H4 (cell line): ENCODE measurements at places on chromosomes 11 and 22.

DNA sequence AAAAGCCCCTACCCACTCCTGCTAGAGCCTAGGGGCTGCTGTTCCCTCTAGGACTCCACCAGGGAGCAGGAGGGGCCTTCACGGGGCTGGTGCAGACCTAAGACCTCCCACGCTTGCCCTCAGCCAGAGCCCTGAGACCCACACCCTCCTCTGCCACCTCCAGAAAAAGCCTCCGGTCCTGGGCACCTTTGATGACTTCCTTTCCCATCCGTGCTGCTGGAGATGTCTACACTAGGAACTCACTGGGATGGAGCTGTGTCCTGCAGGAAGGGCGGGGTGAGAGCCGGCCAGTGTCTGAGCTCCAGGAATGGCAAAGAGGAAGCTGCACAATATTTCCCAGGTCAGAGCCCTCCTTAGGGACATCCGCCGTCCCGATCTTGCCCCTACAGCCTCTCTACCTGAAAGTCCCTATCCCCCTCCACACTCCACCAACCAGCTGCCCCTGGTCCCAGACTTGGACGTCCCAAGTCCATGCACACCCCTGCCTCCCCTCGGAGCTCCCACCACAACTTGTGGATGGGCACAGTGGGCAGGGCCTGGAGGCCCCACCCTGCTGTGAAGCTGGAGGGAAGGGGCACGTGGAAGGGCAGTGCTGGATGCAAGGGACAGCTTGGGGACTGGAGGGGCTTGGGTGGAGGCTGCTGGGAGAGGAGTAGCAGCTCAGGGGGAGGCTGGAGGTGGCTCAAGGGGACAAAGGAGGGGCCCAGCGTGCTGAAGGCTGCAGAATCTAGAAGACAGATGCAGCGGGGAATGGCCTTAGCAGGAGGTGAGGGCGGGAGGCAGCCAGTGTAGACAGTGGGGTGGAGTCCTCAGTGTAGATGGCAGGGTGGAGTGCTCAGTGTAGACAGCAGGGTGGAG, 13.5 kb upstream of the LRP5 start:
- no peak for DNase-seq

DNA sequence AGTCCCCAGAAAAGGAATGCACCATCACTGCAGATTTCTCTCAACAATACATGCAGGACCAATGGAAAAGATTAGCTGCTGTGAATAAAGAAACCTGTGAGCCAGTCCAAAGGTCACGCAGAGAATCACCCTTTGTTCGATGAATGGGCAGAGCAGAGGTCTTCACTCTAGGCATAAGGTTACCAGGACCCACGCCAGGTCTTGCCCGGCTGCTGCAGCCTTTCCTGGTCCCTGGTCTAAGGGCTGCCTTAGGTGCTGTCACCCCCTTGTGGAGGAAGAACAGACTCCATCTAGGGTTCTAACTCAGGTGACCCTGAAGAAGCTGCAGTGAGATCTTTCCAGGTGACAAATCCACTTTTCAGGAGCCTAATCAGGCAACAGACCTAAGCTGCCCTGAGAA, 29.0 kb upstream of the NAP1L4 start:
- DNase-seq, result peak; percentile 42

GRCh38 chr11:36953976-36954375, 355.9 kb upstream of the RAG2 start:
- DNase-seq, result no peak

DNA sequence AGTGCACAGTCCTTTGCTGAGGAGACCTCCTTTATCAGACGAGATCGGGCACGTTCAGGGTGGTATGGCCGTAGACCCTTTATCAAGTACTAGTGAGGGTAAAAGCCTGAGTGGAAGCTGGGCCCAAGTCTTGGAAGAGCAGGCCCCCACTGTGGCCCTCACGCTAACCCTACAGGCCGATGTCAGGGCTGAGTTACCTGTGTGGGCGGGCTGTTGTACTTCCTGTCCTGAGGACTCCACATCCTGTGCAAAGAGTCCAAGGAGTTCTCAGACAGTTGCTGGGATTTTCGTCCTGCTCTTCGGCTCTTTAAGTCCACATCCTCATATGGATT, 34.9 kb downstream of the RPL27A start:
- DNase-seq, result no peak

- DNase-seq, result peak; percentile 38
These were observed 15.4 kb downstream of the FAM181B start for GRCh38 chr11:82718307-82718706.

- no peak for DNase-seq
These were observed 5.7 kb upstream of the BTBD10 start for GRCh38 chr11:13468750-13469149.

DNA sequence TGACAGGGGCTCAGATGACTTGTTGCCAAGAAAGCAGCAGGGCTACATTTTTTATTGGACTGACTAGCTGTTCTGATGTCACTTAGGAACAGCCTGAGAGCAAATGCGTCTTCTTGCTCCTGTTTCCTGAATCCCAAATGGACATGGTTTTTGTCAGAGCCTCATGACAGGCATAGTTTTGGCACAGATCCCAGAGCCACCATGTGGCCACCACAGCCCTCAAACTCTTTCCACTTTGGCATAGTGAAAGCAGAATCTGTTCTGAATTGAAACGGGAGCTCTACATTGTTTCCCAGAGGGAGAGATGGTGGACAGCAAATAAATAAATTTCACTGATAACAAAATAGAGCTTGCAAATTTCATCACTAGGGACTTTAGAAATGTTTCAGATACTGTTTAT, 222.2 kb downstream of the C11orf87 start:
- DNase-seq, result peak; percentile 48

DNA sequence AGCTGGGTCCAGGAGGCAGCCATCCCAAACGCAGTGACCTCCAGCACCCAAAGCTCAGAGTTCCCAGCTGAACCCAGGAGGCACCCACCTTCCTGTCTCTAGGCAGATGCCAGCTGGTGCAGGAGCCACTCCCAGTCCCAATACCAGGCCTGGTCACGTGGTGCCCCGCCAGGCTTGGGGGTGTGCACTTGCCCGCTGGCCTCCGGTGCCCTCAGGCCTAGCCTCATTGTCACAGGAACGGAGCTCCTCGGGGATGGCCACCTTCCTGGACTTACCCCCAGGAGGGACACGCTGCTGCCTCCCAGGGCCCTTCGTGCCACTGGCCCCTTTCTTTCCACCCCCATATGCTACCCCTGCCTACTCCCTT, 4.6 kb downstream of the BID start:
- no peak for DNase-seq

GRCh38 chr11:96696731-96697130, 306.9 kb downstream of the JRKL start:
- no peak for DNase-seq

DNA sequence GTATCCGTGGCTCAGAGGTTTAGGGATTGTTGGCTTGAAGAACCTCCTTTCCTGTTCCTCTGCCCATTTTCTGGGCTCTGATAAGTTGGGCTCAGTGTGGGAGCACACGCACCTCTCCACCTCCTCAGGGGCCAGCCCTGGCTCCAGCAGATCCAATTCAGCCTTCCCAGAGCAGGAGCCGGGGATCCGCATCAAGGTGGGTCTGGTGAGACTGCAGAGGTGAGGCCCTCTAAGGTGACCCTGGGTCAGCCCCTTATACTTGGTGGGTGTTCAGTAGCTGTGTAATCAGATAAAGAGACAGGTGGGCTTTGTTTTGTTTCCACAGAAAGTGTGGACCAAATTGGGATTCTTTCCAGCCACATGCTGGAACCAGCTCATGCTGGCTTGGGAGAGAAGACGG, 1466.0 kb downstream of the TBC1D22A start:
- DNase-seq, result no peak

DNA sequence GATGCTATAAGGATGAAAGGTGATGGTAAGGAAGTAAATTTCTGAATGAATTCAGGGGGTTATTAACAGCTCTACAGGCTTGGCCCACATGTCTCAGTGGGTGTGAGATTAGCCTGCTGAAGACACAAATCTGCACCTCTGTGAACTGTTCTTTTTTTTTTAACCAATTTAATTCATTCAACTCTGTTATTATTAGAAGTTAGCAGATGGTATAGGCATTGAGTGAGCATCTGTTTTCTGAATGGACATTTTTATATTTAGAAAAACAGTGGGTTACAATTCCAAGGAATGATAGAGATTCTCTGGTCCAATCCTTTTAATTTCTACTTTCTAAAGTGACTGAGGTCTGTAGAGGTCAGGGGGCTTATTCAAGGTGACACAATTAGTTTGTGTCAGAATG, 122.0 kb upstream of the SORL1-AS1 start:
- no peak for DNase-seq

DNA sequence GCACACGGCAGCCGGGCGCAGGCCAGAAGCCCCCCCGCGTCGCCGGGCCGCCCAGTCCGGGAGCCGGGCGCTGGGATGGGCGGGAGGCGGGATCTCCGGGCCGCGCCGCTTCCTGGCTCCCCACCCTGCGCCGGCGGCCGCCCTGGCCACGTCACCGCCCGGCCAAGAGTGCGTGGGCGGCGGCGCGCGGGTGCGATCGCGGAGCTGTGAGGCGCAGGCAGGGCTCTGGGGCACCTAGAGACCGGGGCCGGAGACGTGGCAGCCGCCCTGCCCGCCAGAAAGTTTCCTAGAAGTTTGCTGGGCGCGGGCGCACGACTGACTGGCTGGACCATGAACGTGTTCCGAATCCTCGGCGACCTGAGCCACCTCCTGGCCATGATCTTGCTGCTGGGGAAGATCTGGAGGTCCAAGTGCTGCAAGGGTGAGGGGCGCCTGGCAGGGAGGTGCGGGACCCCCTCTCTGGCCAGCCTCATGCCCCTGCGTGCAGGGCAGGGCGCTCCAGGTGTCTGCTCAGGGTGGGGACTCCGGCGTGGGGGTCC, at the start of gene KDELR3:
Gene KDELR3, plus strand, starts transcription at position 193 of the 539 bp plus-strand sequence. Its CDS starts 138 bp downstream, at position 331.
- peak; percentile 49 for DNase-seq

DNA sequence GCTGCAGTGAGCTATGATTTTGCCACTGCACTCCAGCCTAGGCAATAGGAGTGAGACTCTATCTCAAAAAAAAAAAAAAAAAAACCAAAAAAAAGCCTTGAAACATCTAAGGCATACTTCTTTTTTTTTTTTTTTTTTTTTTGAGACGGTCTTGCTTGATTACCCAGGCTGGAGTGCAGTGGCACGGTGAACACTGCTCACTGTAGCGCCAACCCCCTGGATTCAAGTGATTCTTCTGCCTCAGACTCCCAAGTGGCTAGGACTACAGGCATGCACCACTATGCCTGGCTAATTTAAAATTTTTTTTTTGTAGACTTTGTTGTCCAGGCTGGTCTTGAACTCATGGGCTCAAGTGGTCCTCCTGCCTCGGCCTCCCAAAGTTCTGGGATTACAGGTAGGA, 19.5 kb downstream of the ARFGAP3 start:
- no peak for DNase-seq

GRCh38 chr11:69864686-69865661, 45.8 kb upstream of the FGF3 start:
- no peak for DNase-seq

GRCh38 chr22:27538666-27539065, 262.9 kb downstream of the MN1 start:
- no peak for DNase-seq

DNA sequence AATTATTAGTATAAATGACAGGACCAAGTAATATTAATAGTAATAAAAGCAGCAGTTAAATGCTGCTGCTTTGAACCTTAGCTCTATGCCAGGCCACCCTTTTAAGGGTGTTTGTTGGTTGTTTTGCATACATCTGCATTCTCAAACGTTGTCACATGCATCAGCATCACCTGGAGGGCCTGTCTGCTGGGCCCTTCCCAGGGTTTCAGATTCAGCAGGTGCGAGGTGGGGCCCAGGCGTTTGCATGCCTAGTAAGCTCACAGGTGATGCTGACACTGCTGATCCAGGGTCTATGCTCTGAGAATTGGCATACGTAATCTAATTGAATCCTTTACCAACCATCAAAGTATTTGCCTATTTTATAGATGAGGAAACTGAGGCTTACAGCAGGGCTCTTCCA, 246.5 kb downstream of the CADM1 start:
- no peak for DNase-seq

- no peak for DNase-seq
These were observed 30.2 kb upstream of the HMGXB4 start for GRCh38 chr22:35226958-35227647.

GRCh38 chr11:92225568-92226330, 1.1 kb downstream of the FAT3 start:
- no peak for DNase-seq
